Colonic mucosa (tissue), 4 donors: ENCODE measurements at places on chromosomes 5 and 9. TPM values are rescaled to one million over a fixed set of nuclear protein-coding genes. Genes with fewer than 3 reads are reported as not detected.

DNA sequence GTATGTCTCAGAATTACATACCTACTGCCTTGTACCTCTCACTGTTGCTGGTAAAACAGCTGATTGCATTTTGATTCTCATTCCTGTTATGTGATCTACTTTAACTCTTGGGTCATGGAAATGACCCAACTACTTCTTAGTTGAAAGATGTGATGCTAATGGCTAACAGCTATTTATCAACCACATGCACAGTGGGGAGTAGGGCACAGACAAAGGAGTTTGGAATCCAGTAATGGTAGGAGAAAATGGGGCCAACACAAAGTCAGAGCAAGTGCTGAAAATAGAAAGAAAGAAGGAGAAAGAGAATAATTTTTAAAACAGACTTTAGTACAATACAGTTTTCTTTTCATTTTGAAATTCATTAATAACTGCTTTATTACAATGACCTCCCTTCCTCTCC, 241.0 kb downstream of the PTPRD start:
- DNase-seq: no peak

NCS1 gene
- total RNA-seq: 3.8 TPM

GRCh38 chr5:1067141-1068121, 44.4 kb downstream of the SLC12A7 start:
- DNase-seq: no peak

DNA sequence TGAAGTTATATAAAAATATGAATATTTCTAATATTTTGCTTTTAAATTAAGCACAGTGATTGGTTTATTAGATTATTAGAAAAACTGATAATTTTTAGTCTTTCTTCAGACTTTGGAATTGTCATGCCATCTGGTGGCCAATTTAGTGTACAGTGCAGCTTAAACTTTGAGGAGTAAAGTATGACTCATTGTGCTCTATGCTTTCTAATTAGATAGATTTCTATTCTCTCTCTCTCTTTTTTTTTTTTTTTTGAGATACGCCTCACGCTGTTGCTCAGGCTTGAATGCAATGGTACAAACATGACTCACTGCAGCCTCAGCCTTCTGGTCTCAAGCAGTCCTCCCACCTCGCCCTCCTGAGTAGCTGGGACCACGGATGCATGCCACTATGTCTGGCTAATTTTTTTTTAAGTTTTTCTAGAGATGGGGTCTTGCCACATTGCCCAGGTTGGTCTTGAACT, 42.1 kb upstream of the GPR21 start:
- peak; percentile 29 for DNase-seq

DNA sequence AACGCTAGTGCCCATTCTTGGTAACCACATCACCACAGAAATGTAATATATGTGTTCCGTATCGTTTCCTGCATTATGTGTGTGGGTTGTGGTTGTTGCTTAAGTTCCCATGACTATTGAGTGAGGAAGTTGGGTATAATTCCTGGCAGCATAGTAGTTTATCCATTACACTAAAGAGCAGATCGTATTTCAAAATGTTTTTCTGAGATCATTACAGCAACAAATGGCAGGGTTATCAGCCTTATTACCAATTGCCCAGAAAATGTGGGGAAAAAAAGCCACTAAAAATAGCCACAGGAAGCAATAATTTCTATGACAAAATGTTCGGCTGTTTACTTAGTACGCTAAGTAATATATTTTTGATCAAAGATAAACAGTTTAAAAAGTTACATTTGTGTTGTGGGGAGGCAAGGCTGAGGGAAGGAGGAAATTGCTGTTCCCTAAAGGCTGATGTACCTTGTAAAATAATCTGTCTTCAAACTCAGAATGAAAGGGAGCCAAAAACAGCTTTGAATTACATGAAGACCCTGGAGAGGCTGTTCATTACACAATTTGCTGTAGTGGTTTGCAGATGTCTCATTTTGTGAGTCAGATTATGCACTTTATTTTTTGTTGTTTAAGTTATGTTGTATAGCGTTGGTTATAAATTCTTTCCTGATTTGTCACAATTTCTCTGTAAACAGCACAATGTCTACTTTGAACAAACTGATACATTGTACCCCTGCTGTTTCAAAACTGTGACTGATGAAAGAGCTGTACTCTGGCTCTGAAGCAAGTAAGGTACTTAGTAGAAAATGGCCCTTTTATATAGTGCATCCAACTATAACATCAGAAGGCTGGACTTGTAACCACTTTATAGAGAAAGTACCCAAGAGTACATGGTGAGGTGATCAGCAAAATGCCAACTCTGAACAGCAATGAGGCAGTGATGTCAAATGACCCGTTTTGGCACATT, 1028.5 kb downstream of the NR2F1-AS1 start:
- DNase-seq: no peak

FOXD4L4 gene
- total RNA-seq: 0.30 TPM

ARID3C gene
- total RNA-seq: not detected

GRCh38 chr9:127928676-127929624, 1.6 kb downstream of the PIP5KL1 start:
- DNase-seq: no peak

GPR21 gene
- 0.35 TPM for total RNA-seq

GLDC gene
- 1.1 TPM for total RNA-seq

GRCh38 chr5:111984044-111984443, 227.1 kb upstream of the NREP start:
- no peak for DNase-seq

DNA sequence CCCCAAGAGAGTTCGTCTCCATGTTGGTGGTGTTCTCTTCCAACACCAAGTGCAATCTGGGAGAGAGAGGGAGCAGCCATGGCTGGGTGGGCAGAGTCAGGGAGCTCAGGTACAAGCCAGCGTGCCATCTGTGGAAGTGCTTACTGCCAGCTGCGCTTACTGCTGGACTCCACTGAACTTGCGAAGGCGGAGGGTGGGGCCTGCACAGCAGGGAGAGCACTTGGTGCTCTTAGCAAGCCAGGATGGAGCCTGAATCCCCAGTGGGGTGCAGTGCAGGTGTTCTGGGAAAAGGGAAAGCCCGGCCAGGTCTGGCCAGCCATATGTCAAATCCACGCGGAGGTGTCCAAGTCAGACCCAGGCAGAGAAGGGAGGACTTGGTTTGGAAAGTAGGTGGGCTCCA, 142.0 kb downstream of the FANCC start:
- DNase-seq: no peak

ELAVL2 gene
- total RNA-seq: 0.24 TPM

GRCh38 chr5:177983763-177984583, 12.1 kb downstream of the PROP1 start:
- no peak for DNase-seq

DNA sequence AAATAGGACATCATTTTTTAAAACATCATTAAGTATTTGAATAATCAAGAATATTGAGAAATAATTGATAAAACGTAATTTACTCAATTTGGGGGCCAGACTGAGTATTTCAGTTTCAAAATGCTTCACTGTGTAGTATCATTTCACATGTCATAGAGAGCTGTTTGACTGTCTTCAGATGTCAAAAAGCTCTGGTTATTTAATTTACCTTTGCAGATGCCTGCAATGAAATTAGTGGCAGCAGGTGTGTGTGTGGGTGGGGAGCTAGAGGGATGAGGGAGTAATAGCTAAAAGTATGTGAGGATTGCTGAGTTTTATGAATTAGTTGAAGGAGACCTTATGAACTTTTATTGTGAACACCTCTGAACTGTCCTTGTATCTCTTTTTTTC, 567.2 kb upstream of the MEF2C start:
- DNase-seq: no peak

CNTNAP3 gene
- total RNA-seq: 1.6 TPM

GRCh38 chr9:90903766-90904424, 102.3 kb downstream of the SYK start:
- no peak for DNase-seq

GRCh38 chr9:129445794-129446306, 175.1 kb downstream of the C9orf50 start:
- no peak for DNase-seq

MYOZ3 gene
- 0.32 TPM for total RNA-seq

GRCh38 chr9:115597330-115597895, 479.5 kb upstream of the TNC start:
- no peak for DNase-seq

DNA sequence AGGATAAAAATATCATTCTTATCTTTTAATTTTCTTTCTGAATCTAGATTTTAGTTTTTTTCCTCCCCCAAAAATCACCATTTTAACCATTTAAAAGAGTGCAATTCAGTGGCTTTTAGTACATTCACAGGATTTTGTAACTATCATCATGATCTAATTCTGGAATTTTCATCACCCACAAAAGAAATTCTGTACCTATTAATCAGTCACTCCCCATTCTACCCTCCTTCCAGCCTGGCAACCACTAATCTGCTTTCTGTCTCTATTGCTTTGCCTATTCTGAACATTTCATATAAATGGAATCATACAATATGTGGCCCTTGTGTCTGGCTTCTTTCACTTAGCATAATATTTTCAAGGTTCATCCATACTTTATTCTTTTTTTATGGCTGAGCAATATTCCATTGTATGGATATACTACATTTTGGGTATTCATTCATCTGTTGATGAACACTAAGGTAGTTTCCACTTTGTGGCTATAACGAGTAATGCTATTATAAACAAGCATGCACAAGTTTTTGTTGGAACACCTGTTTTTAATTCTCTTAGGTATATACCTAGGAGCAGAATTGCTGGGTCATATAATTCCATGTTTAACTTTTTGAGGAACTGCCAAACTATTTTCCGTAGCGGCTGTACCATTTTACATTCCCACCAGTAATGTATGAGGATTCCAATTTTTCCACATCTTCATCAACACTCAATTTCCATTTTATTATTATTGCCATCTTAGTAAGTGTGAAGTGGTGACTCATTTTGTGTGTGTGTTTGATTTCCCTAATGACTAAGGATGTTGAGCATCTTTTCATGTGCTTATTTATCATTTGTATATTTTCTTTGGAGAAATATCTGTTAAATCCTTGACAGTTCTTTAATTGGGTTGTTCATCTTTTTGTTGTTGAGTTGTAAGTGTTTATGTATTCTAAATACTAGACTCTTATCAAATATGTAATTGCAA, 340.3 kb downstream of the CWC27 start:
- DNase-seq: no peak

DNA sequence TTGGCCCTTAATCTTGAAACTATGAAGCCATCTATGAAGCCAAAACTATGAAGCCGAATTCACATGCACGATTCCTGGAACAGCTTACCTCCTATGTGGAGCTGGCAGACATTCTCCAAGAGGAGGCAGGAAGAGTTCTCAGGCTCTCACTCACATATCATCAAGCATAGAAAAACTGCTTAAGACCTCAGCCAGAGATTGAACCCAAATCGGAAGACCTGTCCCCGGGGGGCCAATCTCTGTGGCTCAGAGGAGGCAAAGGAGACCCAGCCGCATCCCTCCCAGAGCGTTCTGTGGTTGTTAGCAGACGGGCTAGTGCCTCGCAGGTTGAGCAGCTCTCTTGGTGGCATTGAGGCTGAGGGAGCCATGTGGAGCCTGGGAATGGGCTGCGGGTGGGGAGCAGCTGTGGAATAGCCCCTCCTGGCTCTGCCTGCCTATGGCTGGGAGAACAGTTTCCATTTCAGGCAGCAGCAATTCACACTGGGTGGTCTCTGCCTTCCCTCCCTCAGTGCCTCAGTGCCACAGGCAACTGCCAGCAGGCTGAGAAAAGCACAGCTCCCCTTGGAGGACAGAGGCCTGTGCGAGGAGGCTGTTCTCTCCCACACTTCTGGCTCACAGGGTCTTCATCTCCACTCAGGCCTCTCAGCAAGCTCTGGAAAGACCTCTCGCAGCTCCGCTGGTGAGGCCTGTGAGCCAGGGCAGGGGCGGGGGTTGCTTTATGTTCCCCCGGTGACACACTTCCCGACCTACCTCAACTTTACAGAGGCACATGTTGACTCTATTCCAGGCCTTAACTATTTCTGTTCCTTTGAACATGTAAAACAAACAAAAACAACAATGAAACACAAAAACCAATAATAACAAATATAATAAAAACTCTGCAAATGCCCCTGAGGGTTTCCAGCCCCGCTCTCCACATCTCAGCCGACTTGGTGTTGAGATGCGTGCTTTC, 17.4 kb upstream of the TMEM174 start:
- no peak for DNase-seq

- DNase-seq: no peak
Observed at GRCh38 chr9:37919246-37919955, 15.5 kb upstream of the SLC25A51 start.

DNA sequence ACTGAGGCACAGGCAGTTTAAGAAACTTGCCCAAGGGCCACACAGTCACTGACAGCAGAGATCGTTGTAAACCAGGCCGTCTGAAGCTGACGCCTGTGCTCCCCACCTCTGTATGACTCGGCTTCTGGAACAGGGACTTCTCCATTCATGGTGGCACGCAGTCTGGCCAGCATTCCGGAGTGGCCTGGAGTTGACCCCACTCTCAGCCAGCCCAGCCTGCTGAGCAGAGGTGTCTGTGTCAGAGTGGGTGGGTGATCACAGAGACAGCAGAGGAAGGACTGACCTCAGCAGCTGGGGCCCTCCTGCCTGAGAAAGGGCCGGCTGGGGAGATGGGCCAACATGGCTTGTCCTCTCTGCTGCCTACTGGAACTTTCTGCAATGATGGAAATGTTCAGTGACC, 12.6 kb downstream of the LRSAM1 start:
- DNase-seq: no peak

DNA sequence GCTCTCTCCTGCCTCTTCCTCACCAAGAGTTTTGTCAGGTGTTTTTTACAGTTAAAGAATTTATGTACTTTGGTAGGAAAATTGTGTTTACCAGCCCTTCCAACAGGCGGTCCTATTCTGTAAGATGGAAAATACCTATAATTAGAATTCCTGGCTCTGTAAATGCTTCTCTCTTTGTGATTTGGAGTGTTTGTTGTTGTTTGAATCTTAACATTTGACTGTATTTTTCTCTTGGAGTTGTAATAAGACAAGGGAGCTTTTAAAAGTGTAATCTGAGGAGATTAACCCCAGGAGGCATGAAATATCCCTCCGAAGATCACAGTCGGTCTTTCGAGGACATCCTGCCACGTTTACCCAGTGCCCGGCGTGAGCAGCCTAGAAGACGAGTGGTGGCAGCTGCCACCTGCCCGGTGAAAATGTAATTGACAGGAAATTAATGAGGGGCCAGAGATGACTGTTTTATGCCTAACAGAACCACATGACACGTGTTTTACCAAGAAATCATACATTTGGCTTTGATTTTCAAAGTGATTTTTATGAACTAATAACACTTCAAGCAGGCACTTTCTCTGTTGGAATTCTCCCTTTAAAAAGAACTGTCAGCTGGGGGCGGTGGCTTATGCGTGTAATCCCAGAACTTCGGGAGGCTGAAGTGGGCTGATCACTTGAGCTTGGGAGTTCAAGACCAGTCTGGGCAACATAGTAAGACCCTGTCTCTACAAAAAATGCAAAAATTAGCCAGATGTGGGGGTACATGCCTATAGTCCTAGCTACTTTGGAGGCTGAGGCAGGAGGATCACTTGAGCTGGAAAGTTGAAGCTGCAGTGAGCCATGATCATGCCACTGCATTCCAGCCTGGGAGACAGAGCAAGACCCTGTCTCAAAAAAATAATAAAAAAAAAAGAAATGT, 20.0 kb downstream of the ANKRD33B start:
- DNase-seq: no peak

- no peak for DNase-seq
Observed at GRCh38 chr5:142046191-142046590, 33.4 kb upstream of the GNPDA1 start.

ADAMTSL2 gene
- total RNA-seq: 0.74 TPM

MYMK gene
- total RNA-seq: not detected
